RKO (cell line): ENCODE measurements at places on chromosomes 3 and 15.

- DNase-seq, result no peak
These were observed 61.7 kb downstream of the IL1RAP start for GRCh38 chr3:190575437-190576185.

GRCh38 chr3:50737193-50737905, 62.6 kb downstream of the DOCK3 start:
- DNase-seq, result no peak

- no peak for DNase-seq
These were observed 66.7 kb downstream of the ARHGAP31 start for GRCh38 chr3:119360736-119361462.

DNA sequence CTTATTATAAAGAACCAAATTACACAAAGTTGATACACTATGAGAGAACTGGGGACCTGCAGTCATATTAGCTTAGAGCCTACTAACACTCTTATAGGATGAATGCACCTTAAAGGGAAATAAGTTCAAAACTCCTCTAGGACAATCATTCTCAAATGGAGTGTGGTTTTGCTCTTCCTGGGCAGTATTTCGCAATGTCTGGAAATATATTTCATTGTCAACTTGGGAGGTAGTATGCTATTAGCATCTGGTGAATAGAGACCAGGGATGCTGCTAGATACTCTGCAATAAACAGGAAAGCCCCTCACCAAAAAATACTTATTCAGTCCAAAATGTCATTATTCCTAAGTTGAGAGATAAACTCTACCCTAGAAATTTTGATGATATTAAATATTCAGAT, 451.4 kb upstream of the ARPP21 start:
- DNase-seq, result no peak

DNA sequence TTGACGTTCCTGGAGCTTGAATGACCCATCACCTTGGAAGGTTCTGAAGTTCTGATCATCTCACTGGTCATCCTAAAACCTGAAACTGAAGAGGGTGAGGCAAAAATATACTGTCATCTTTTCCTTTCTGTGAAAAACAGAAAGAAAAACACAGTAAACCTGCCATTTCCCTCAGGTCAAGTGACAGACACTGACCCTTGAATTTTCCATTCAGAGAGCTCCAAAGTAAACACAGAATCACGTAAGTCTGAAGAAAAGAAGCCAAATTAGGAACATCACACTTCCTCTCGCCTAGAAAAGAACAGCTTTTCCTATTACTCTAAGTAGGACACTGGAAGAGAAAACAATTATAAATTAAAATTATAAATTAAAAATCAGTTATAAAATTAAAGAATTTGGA, 78.7 kb upstream of the TGFBR2 start:
- no peak for DNase-seq

GRCh38 chr3:147414390-147415138, 5.4 kb downstream of the ZIC1 start:
- DNase-seq, result no peak
